Brain (organoid and tissue), 16 donors: ENCODE measurements at places on chromosomes 2 and 18. TPM values are rescaled to one million over a fixed set of nuclear protein-coding genes. Genes with fewer than 3 reads are reported as not detected.

Gene CRACDL
- 40.7 TPM for polyA plus RNA-seq

- peak; percentile 99 for DNase-seq
These were observed at the start of gene PRPF40A for GRCh38 chr2:152717228-152718075. TSS of gene PRPF40A (minus strand) at chr2:152717461. CDS start at chr2:152717439, 22 bp downstream.

DNA sequence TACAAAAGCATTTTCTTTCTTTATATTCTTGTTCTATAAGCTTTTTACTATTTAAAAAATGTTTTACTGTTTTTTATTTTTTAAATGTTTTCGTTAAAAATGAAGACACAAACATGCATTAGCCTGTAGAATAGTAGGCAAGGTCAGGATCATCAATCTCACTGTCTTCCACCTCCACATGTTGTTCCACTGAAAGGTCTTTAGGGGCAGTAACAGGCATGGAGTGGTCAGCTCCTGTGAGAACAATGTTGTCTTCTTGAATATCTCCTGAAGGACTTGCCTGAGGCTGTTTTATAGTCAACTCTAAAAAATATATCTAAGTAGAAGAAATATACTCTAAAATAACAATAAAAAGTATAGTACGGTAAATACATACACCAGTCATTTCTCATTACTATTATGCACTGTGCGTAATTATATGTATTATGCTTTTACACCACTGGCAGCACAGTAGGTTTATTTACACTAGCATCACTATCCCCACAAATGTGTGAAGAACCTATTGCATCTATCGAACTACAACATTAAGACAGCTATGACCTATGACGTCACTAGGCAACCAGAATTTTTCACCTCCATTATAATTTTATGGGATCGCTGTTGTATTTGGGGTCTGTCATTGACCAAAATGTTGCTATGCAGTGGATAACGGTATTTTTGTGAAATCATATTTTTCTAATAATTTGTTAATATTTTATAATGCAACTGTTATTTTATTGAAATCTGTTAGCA, 764.3 kb downstream of the METTL4 start:
- no peak for DNase-seq

DNA sequence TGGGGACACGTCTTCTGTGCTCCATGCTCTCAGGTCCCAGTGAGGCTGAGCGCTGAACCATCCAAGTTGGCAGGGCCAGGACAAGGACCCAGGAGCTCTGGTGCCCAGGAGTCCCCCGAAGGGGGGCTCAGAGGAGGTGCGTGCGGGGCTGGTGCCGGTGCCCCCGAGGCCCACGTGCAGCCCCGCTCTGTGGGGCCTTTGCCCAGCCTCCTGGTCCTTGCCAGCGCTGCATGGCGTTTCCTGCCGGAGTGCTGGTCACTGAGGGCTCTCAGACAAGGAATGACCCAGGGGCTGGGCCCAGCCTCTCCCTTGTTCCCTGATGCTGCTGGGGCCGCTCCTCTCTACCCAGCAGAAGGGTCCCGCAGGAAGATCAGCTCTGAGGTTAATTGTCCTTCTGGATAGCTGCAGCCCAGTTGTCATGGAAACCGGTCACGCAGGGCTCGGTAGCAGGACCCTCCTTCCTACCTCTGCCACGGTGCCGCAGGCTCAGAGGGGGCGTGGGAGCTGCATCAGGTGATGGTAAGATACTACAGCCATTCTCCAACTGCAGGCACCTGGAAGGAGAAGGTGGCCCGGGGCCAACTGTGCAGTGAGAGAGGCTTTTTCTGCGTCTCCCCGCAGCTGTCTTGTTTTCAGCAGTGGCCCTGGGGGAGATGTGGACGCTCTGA, 64.5 kb downstream of the RRM2 start:
- peak; percentile 76 for DNase-seq

Gene RAX
- polyA plus RNA-seq: 0.24 TPM

DNA sequence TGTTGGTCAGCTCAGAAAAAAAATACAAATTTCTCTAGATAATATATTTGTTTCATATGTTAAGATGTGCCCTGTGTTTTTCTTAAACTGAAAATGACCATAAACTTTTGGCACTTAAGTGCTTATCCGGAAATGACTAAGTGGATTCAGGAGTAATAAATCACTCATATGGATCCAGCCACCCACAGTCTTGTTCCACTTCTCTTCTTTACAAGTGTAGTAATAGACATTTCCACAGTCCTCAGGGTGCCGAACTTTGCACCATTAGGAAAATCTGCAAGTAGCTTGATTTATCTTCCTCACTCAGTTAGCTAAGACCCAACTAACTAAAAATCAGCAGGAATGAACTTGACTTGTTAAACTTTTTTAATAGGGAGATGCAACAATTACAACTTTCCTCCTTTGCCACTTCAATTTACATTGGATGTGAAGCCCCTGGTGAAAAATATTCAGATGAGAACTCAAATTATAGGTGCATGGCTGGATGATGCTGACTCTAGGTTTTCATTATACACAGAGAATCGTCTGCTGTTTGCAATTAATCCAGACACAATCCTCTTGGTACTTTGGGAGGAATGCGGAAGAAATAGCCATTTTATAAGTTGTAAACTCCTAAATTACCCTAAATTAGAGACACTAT, 322.5 kb downstream of the ARHGAP15 start:
- no peak for DNase-seq

- DNase-seq: no peak
These were observed 256.6 kb upstream of the ID2 start for GRCh38 chr2:8424997-8425900.

Gene ARHGAP25
- 4.9 TPM for polyA plus RNA-seq

DNA sequence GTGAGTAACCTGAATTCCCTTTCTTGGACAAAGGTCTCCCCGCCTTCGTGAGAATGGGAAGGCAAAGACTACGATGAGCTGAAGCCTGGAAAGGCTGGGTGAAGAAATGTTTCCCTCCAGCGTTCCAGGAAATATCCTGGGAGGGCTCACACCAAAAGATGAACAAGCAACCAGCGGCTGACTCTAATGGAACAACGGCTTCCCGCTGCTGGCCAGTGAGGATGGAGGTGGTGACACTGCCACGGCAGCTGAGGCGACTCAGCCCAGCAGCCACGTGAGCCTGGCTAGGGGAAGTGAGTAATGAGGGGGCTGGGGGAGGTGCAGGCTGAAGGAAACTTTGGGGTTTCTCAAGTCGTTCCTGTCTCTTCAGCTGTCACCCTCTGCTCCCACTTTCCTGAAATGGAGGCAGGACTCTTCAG, 105.0 kb upstream of the SMAD7 start:
- no peak for DNase-seq

- DNase-seq: no peak
These were observed 6.7 kb downstream of the TNFRSF11A start for GRCh38 chr18:62331581-62332356.

- DNase-seq: no peak
These were observed 47.6 kb upstream of the FN1 start for GRCh38 chr2:215483431-215483830.

Gene GREB1
- polyA plus RNA-seq: 11.3 TPM

Gene SFTPB
- polyA plus RNA-seq: 0.17 TPM

Gene SLC4A5
- polyA plus RNA-seq: 0.37 TPM

Gene IL1RL1
- polyA plus RNA-seq: 1.7 TPM

DNA sequence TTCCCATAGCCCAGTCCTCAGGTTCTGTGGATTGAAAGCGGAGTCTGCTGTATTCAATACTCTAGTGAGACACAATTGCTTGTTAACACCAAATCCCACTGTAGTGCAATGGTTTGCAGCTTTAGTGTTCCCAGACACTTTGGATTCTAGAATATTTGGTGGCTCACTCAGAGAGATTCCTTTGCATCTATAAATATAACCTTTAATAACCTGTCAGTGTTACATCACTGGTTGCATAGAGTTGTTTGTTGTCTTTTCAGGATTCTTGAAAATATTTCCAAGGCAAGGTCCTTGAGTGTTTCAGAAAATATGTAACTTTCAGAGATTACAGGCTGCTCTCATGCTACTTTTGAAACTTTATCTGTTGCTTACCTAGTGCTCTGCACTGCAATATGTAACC, 157.5 kb downstream of the ZEB2 start:
- DNase-seq: no peak

DNA sequence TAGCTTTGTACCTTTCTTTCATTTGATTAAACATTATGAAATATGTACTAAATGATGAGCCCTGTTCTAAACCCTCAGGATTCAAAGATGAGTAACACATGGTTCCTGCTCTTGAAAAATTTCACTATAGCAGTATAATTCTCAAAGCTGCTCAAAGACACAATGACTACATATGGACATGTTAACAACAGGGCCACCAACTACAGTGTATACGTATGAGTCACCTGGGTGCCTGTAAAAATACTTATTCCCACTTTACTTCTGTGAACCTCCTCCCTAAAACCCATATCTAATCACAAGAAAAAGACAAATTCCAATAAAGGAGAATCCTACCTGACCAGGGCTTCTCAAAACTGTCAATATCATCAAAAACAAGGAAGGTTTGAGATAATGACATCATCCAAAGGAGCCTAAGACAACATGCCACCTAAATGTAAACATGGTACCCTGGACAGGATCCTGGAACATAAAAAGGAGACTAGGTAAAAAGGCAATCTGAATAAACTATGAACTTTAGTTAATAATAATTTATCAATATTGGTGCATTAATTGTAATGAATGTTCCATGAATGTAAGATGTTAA, 84.7 kb downstream of the FAM161A start:
- no peak for DNase-seq

GRCh38 chr2:30741576-30741975, 65.7 kb downstream of the CAPN13 start:
- no peak for DNase-seq

DNA sequence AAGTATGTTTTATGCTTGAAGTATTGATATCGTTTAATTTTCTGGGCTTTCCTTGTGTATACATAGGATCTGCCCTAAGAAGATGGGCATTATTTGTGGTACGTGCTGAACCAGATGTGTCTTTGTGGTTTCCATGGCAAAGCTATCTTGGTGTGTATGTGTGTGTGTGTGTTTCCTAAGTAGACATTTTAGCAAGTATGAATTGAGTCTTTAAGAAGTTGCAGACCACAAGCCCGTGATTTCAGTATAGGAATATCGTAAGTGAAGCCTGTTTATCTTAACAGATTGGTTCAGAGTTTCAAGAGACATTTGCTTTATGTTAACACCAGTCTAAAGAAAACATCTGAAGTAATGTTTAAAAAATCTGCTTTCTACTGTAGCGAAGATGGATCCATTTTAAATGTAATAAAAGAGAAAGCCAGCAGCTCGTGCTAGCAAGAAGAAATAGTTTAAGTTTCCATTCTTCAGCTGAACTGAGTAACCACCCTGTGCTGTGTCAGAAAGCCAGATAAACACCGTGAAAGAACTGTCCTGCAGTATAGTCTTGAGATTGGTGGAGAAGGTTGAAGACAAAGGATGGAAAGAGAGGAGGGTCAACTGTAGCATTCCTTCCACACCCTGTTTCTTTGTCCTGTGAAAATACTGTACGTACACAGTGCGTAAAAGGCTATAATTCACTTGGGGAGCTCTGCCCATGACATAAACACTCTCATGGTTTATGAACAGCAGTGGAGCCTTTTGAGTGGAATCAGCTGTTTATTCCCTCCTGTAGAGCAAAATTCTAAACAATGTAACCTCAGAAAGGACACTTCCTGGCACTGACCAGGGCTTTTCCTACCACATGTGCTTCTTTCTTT, 91.9 kb upstream of the FOSL2 start:
- no peak for DNase-seq

DNA sequence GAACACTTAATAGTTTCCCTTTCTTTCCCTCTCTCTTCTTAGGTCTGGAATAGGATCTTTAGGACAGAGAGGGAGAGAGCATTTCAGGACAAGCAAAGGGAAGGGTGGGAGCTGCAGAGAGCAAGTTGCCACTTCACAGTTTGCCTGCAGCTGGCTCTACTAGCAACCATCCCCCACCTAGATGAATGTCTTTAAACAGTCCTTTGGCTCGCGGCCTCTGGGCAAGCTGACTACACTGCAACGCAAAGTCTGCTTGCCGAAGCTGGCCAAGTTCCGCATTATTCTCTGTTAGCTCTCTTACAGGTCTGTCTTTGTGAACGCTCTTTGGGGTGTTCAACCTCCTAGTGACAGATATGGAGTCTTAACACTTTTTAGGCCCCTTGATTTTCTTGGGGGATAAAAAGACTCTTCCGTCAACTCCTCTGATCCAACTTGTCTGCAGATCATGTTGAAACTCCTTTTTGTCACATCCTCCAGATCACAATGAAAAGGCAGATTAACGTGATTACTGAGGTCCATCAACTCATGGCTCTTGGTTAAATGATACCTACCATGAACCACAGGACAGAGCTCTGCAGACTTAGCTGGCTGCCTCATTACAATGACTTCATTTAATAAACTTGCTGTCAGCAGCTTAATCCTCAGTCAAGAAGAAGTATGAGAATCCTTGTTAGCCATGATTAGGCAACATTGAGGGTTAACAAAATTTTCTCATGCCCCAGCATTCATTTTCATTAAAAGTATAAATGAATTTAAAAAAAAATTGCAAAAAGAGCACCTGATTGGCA, 74.6 kb downstream of the SLC4A3 start:
- DNase-seq: no peak

DNA sequence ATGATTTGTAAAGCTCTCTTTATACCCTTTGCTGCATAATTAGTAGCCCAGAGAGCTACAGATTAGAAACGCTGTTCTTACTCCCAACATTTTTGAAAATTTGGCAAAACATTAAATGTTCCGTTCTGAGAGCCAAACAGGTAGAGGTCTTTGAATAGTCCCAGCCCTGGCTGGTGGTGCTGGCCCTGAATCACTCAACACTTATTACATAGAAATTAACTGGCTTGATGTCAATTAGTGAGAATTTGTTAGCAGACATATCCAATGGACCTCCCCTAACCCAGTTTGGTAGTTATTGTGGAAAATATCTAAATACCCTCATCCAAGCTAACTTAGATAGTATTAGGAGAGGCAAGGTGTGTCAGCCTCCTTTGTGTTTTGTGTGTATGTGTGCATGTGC, 440.7 kb downstream of the MTX2 start:
- DNase-seq: no peak

GRCh38 chr2:202221873-202222272, 16.5 kb downstream of the SUMO1 start:
- DNase-seq: no peak

DNA sequence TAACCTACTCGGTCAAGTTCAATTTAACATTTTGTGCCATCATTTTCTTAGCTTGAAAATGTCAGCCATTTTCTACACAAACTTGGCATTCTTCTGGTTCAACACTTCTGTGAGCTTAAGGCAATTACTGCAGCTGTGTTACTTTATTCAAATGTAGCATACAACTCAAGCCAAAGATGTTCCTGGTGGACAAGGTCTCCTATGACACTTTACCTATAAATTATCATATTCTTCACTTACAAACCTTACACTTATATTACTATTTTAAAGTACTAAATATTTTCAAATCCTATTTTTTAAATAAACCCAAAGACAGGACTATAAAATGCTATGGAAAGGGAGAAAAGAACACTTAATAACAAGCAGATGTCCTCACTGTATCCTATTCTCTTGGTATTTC, 1045.3 kb downstream of the TSN start:
- no peak for DNase-seq
